ENCODE measurements at places on chromosomes 13 and 19.

DNA sequence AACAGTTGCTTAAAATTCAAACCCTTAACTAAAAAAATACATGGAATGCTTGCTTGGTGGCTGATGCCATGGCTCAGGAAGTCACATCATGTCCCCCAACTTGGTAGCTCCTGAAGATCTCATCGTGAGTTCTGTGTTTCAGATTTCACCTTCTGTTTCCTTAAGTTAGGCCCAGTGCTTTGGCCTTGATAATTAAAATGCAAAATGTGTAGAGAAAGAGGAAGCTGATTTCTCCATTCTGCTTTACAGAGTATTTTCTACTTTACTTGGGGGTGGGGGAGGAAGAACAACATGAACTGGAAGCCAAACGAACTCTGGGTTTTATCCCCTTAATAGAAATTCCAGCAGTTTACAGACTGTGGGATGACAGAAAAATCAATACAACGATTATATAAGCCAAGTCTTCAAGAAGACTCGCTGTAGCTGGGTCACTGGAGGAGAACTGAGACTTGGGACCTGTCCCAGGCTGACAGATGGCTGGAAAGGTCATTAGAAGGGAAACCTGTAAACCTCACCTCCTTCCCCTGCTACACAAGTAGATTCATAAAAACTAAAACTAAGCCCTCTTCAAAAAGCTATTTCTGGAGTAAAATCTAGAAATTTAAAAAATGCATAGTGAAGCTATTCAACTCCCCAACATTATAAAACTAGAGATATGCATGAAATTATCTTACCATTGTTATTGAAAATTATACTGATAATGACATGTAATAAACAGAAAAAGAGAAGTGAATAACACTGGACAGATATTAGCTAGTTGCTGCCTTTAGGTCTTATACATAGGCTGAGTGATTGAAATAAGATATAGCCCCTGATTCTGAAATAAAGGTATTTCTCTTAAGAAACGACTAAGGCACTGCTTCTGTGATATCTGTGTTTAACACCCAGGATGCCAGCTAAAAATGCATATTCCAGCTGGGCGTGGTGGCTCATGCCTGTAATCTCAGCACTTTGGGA, 22.1 kb upstream of the GGACT start:
- peak; percentile 58 for DNase-seq

DNA sequence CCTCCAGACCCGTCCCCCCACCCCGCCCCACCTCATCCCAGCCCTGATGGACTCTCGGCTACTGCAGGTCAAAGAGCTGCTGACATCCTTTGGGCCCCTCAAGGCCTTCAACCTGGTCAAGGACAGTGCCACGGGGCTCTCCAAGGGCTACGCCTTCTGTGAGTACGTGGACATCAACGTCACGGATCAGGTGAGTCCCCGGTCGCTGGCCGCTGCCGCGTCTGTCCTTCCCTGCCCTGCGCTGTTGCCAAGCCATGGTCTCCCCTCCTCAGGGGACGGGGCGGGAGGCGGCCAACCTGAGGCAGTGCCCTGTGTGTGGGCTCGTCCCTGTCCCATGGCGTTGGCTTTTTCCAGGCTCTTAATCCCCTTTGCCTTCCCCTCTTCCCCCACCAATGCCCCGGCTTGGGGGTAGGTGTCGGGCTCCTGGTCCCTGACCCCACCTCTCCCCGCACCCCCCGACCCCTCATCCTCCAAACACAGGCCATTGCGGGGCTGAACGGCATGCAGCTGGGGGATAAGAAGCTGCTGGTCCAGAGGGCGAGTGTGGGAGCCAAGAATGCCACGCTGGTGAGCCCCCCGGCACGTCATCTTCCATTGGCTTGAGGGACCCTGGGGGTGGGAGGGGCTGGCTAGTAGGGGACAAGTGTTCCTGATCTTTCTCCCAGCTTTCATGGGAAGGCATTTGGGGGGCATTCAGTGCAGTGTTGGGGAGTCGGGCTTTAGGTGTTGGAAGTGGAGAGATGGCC, 6.2 kb upstream of the EPN1 start:
- DNase-seq = no peak

DNA sequence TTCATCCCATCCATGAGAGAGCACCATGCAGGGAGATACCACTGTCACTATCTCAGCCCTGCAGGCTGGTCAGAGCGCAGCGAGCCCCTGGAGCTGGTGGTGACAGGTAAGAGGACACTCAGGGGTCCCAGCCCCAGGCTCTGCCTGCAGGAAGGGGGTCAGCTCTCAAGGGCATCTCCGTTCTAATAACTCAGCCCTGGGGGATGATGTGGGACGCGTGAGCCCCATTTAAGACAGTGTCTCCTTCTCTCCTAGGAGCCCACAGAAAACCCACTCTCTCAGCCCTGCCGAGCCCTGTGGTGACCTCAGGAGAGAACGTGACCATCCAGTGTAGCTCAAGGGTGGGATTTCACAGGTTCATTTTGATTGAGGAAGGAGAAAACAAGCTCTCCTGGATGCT, 15.5 kb upstream of the KIR3DL3 start:
- DNase-seq = no peak

DNA sequence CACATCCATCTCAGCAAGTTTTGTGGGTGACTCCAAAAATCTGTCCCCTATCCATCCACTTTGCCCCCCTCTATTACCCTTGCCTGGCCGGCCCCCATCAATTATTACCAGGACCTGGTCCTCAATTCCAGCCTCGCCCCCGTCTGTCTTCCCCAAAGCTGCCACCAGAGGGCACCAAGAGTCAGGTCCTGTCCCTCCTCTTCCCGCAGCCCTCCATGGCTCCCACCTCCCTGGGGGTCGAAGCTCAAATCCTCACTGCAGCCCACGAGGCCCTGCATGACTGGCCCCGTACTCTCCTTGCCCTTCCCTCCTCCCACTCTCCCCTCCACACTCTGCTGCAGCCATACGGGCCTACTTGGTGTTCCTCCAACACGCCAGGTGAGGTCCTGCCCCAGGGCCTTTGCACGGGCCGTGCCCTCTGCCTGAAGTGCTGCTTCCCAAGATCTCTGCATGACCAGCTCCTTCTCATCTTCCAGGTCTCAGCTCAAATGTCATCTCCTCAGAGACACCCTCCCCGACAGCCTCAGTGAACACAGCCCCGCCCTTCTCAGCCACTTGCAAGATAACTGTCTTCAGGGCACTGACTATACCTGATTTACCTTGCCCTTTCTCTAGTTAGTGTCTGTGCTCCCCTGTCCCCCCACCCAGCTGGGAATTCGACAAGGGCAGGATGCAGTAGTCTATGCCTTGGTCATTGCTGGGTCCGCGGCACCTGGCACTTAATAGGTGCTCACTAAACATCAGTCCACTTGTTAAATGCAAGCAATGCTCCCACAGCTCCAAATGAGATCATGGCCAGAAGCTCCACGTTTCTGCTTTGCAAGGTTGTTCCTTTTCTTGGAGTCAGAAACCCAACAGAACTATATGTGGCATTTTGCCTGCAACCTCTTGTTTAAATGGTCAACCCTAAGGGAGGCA, 16.8 kb upstream of the SEMA6B start:
- peak; percentile 77 for DNase-seq

- no peak for DNase-seq
These were observed 6.0 kb upstream of the BSG start for GRCh38 chr19:566403-566802.

- DNase-seq = no peak
These were observed 27.1 kb downstream of the MEGF8 start for GRCh38 chr19:42352301-42353259.

GRCh38 chr19:46784262-46785053, 3.9 kb downstream of the SLC1A5 start:
- DNase-seq = peak; percentile 77

- DNase-seq = peak; percentile 71
These were observed 50.3 kb upstream of the SIN3B start for GRCh38 chr19:16778796-16779411.

DNA sequence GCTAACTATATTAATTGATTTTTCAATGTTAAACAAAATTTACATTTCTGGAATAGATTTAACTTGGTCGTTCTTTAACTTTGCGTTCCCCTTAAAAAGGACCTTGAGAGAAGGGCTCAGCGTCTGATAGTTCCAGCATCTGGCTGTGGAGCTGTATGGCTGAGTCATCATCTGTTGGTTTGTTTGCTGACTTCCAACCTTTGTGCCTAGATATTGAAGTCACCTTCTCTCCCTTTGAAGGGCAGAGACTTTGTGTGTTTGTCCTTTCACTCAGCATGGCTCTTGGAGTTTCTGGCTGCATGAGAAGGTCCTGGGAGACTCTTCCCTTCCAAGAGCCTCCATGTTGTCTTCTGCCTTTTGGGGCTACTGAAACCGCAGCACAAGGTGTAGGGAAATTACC, 16.6 kb upstream of the IRS2 start:
- DNase-seq = no peak

DNA sequence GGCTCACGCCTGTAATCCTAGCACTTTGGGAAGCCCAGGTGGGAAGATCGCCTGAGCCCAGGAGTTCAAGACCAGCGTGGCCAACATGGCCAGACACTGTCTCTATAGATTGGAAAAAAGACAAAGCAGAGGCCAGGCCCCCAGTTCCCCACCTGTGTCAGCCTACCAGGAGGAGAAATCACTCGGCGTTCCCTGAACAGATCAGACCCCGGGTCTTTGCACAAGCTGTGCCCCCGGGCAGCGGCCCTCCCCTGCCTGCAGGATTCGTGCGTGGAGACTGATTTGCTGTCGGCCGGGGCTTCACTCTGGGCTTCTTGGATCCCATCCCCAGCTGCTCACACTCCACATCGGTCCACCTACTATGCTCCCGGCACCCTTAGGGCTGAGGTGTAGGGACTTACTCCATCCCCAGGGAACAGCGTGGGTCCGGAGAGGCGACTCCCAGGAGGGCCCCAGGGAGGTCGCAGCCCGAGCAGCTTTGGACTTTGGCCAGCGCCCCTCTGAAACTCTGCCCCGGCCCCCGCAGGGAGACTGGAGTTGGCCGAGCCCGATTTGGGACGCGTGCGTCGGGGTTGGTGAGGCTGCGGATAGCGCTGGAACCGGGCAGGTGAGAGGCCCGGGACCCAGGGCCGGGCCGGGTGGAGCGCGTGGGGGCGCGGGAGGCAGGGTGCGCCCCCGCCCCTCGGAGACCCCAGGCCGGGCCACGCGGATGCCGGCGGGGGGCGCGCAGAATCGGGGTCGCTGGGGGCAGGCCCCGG, 515 bp upstream of the EFNA2 start:
- no peak for DNase-seq

DNA sequence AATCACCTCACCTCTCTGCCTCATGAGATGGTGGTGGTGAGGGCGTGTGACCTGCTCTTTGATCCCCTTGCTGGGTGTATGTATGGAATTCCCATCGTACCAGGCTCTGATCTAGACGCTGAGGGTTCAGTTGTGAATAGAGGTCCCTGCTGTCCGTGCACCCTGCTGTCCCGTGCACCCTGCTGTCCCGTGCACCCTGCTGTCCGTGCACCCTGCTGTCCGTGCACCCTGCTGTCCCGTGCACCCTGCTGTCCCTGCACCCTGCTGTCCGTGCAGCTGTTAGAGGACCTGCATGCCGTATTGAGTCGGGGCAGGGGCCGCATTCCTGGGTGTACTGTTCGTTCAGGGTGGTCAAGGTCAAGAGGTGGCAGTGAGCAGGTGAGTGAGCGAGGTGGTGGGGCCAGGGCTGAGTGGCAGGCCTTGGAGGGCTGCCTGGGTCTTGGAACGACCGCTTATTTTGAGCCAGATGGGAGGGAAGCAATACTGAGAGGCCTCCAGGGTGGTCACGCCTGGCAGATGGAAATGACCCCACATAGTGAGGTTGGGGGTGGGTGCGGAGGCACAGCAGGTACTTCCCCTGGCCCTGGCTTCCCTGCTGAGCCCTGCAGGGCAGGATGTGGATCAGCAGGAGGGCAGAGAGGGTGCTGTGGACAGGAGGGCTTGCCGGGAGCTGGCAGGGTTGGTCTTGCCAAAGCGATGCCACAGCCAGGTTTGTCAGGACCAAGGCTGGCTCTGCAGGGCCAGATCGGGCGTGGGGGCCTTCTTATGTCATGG, 4.6 kb upstream of the EPN1 start:
- no peak for DNase-seq

DNA sequence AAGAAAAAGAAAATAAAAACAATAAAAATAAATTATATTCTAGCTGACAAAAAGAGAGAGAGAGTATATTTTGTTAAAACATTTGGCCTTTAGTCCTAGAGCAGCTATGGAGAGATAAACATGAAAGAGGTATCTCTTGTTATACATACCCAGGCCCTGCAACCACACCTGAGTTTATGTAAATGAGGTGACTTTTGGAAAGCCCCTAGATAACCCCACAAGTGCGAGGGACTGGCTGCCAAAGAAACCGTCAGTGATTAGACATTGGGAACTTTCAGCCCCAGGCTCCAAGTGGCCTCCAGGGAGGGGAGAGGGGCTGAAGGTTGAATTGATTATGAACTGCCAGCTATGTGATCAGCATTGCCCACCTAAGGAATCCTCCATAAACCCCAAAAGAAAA, 2.1 kb upstream of the NLRP7 start:
- DNase-seq = peak; percentile 26

GRCh38 chr13:71214357-71214756, 652.6 kb downstream of the DACH1 start:
- no peak for DNase-seq

DNA sequence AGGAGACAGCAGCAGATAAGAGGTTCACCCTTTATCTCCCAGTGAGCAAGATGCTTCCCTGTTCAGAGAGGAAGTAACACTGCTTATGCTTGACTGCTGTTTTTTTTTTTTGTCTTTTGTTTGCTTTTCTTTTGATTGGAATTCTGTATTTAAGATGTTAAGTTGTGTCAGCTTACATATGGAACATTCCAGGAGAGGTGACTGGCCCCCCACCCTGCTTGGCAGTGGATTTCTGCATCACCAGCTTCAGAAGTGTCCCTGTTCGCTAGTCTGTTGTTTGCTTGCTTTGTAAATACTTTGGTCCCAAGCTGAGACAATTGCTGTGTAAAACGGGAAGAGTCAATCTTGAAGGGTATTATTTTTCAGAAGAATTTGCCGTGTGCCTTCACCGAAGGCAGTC, 43.0 kb downstream of the IFT88 start:
- no peak for DNase-seq

- DNase-seq = no peak
These were observed 316.8 kb downstream of the ATP8A2 start for GRCh38 chr13:25688536-25688935.

DNA sequence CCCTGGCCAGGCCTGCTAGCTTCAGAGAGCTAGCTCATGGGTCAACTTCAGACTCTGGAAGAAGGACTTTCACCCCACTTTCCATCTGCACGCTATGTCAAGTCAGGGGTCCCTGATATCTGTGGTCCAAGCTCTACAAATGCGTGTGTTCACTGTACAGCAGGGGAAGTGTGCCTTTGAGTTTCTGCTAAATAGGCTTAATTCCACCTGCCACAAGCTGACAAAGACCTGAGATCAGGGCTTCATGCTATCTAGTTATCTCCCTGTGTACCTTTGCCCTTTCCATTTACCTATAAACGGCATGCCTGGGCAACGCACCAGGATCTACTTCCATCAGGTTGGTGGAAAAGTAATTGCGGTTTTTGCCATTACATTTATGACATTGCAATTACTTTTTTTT, 10.7 kb upstream of the SULT2A1 start:
- DNase-seq = no peak

DNA sequence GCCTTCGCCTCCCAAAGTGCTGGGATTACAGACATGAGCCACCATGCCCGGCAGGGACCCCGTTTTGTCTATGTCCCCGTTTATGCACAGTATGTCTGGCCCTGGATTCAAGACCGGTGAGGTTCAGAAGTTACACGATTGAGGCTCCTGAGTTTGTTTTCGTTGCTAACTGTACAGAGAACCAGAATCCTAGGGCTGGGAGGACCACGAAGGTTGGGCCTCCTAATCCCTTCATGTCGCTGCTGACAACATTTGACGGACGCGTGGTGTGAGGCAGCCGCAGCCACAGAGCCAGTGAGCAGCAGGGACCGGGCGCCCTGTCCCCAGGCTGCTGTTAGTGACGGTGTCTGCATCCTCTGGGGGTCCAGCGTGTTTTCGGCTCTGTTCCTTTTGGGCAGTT, 91.4 kb downstream of the ATP11A start:
- DNase-seq = no peak

Data from germinal center (tissue), 1 donor.